ENCODE measurements at places on chromosomes 11 and 22.

GRCh38 chr11:64314146-64314804 lies 3.1 kb downstream of the TRMT112 start:
- DNase-seq, result no peak

GRCh38 chr11:47998733-47999359 lies 18.5 kb downstream of the PTPRJ start:
- DNase-seq, result no peak

DNA sequence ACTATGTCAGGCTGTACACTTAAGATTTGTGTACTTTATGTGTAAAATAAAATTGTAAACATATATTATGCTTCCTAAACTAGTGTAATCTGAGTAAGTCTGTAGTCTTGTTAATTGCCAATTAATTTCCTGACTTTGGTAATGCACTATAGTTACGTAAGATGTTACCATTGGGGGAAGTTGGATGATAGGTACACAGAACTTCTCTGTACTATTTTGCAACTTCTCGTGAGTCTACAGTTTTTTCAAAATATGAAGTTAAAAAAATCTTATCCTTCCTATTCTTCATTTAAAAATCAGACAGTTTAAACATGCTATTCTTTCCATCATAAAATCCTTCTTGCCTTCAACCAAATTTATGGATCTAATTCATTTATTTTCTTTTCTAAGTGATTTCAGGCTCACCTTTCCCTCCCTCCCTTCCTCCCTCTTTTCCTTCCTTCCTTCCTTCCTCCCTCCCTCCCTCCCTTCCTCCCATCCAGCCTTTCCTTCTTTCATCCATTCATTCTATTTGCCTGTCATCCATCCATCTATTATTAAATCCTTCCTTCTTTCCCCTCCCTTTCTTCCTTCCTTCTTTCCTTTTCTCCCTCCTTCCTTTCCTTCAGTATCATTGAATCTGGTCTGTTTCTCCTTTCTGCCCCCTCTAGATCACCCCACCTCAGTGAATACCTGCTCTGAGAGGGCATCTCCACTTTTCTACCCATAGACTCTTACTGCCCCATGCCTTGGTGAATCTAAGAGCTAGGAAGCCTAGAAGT lies 22.1 kb upstream of the ASCC2 start:
- DNase-seq, result no peak

GRCh38 chr11:67240576-67241389 lies 25.5 kb upstream of the GRK2 start:
- DNase-seq, result peak; percentile 64

DNA sequence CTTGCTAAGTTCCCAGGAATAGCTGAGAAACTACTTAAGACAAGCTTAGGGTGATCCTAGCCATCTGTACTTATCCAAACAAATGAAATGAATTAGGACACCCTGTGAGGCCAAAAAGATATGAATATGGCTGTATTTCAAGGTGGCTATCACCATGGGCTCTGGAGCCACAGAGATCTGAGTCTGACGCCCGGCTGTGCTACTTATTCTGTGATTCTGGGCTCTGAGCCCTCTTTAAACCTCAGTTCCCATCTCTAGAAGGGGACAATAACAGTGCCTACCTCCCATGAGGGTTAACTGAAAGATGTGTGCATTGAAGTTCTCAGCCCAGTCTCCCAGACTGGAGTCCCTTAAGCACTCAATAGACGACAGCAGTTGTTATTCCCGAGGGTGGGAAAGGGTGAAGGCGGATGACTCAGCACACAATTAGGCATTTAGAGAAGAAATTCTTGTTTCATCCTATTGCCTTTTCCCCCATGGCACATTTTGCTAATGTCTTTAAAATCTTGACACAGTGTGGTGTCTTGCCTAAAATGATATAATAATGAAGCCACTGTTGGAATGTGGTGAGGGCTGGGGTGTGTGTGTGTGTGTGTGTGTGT lies 132.5 kb downstream of the ADAMTS15 start:
- no peak for DNase-seq

GRCh38 chr11:88301488-88302140 lies 35.9 kb downstream of the CTSC start:
- no peak for DNase-seq

DNA sequence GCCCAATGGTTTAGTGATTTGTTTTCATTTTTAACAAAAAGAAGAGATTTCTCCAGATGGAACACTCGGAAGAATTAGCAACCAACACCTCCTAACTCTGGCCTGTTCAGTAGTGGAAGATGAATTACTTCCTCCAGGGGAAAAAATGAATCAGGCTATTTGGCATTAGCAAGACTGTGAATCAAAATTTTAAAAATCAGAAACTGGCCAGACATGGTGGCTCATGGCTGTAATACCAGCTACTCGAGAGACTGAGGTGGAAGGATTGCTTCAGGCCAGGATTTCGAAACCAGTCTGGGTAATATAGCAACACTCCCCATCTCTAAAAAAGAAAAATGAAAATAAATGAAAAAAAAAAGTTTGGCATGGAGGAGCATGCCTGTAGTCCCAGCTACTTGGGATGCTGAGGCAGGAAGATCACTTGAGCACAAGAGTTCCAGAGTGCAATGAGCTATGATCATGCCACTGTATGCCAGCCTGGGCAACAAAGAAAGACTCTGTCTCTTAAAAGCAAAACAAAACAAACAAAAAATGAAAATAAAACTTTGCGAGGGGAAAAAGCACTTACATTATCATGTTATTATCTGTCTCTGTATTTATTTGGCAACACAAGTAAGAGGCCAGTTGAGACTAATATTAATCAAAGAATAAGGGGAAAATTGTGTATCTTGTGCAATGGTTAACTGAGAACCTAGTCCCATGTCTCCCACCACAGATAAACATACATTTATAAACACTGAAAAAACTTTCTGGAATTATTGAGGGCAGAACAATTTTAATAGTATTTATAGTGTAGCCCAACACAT lies 796.3 kb upstream of the ANO3 start:
- no peak for DNase-seq

DNA sequence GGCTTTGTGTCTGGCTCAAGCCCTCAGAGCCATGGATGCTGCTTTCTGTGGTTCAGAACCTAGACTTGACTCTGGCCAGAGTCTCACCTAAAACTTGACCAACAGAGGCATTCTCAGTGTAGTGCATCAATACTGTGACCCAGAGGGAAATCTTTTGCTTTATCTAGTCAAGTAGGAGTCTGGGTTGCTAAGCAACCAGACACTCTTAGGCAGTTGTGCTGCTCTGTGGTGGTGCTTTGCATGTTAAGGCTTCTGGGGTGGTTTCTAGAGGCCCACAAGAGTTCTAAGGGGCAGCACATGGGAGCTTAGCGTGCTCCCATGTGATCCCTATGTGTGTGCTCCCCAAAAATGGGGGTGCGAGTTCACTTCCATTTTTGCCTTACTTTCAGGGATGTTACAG lies 224.6 kb upstream of the PLET1 start:
- no peak for DNase-seq

DNA sequence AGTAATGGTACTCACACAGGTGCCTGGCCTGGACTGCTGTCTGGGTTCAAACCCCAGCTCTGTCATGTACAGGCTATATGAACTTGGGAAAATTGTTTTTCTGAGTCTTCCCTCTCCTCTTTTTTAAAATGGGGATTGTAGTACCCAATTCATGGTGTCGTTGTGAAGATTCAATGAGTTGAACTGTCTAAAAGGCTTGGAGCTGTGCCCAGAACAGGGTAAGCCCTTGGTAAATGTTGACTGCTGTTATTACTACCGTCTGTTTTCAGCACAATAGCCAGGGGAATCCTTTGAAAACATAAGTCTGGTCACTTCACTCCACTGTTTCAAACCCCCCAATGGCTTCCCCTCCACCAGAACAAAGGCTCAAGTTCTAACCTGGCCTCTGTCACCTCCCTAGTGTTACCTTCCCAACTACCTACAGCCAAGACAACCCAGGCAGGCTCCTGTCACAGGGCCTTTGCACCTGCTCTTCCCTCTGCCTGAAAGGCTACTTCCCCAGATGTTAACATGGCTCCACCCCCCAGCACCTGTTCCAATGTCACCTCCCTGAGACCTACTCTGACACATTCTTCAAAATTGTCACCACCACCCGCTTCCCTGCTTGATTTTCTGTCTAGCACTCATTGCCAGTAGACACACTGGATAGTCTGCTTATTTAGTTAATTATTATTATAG lies 152.8 kb downstream of the CHST1 start:
- no peak for DNase-seq

DNA sequence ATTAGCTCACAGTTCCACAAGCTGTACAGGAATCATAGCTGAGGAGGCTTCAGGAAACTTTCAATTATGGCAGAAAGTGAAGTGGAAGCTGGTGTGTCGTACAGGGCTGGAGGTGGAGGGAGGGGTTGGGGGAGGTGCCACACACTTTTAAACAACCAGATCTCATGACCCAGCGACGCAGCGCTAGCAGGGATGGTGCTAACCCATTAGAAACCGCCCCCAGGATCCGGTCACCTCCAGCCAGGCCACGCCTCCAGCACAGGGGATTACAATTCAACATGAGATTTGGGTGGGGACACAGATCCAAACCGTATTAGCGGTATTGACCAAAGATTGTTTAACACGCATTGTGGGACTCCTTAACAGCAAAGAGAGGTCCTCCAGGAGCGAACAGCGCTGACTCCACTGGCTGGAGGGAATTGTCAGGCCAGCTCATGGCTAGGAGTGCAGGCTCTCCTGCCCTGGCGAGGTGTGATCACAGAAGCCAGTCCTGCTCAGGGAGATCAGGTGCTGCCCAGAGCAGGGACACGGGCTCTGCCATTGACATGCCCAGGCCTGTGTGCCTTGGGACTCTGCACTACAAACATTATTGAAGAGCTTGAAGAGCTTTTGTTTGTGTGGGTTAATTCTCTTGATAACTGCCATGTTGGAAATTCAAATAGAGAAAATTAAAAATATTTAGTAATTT lies 215.3 kb downstream of the TBC1D22A start:
- DNase-seq, result no peak

DNA sequence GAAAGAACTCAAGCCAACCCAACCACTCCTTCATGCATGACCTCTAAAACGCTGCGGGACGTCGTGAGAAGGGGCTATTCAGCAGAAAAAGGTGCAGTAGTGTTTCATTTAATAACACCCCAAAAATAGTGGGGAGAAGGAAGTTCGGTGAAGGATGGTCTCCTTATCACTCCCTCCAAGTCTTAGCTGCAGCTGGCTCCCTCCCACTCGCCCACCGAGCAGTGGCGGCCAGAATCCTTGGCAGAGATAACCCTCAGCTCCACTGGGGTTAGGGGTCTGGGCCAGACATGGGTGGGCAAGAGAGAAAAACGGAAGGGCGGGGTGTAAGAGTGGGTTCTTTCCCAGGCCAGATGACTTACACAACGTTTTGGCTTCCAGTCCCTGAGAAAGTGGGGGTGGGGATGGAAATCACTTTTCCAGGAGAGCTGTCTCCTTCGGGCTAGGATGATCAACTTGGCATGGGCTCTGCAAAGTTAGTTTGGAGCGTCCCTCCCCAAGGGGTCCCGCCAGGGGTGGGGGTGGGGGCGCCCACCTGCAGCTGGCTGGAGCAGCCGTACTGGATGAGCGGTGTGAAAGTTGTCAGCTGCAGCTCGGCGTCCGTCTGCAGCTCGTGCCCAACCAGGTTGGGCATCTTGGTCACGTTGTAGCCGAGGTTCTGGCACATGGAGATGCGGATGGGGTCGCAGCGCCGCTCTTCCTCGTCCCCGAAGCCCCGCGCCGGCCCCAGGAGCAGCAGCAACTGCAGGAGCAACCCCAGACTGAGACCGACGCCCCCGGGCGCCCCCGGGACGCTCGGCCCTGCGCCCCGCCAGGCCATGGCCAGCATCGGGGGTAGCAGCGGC lies 705 bp downstream of the FZD4 start:
- no peak for DNase-seq

All from T1000 (cell line).